ENCODE measurements at places on chromosomes 4 and X. TPM values are rescaled to one million over a fixed set of nuclear protein-coding genes. Genes with fewer than 3 reads are reported as not detected.

Gene TAPT1
- polyA plus RNA-seq, result 101 TPM

Gene ADH7
- not detected for polyA plus RNA-seq

Gene TGIF2LX
- not detected for polyA plus RNA-seq

GRCh38 chr4:67103001-67103747 is 442.1 kb downstream of the CENPC start:
- no peaks in the 10 kb centered on the region for H3K36me3 ChIP-seq
- DNase-seq, result no peak
- no peaks in the 10 kb centered on the region for H3K27me3 ChIP-seq
- H3K4me3 ChIP-seq, result no peak overlapping the region
- H3K27ac ChIP-seq, result no peak overlapping the region
- H3K4me1 ChIP-seq, result no peaks in the 10 kb centered on the region

Gene TRIM2
- 2.1 TPM for polyA plus RNA-seq
